ENCODE measurements at places on chromosomes 11 and 22. TPM values are rescaled to one million over a fixed set of nuclear protein-coding genes. Genes with fewer than 3 reads are reported as not detected.

- no peak for DNase-seq
These were observed 159.9 kb upstream of the TENM4 start for GRCh38 chr11:79600711-79601110.

DNA sequence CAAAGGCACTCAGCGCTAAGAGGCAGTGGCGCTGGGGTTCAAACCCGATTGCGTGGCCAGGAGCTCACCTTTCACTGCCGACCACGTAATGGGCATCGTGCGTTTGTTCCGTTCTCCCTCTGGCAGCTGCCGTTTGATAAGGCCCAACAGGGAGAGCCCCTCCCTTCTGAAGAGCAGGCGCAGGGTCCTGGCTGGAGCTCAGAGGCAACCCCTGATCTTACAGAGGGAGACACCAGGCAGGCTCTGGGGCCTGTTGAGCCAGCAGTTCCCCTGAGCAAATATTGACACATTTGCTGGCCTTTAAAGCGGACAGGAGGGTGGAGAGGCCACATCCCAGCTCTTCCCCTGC, 11.7 kb upstream of the C1QTNF6 start:
- DNase-seq, result no peak

DNA sequence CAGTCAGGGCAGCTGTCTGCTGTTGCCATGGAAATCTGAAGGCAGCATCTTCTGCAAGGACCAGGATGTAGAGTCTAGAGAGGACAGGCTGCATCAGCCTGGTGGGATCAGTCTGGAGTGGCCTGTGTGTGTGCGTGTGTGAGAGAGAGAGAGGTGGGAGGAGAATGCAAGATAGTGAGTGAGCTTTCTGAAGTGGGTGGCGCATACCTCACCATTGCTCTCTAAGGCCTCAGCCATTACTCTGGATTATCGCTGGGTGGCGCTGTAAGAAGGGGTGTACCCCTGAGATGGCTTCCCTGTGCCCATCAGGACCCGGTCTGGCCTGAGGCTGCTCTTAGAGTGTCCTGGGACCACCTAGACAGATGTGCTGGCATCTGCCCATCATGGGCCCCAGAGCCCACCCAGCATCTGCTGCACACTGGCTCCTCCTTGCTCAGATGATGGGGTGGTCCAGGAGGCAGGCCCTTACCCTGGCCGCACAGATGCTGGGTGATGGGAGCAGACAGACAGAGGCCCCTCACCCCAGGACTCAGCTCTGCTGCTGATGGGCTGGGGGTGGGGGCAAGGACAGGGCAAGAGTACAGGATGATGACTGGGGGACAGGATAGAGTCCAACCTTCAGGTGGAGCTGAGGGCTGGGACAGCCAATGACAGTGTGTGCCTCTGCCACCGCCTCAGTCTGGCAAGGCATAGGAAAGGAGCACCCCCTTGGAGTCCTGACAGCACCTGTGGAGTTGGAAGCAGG, 25.7 kb upstream of the TUB start:
- no peak for DNase-seq

GRCh38 chr11:96052921-96053651, 129.2 kb upstream of the MTMR2 start:
- no peak for DNase-seq

DNA sequence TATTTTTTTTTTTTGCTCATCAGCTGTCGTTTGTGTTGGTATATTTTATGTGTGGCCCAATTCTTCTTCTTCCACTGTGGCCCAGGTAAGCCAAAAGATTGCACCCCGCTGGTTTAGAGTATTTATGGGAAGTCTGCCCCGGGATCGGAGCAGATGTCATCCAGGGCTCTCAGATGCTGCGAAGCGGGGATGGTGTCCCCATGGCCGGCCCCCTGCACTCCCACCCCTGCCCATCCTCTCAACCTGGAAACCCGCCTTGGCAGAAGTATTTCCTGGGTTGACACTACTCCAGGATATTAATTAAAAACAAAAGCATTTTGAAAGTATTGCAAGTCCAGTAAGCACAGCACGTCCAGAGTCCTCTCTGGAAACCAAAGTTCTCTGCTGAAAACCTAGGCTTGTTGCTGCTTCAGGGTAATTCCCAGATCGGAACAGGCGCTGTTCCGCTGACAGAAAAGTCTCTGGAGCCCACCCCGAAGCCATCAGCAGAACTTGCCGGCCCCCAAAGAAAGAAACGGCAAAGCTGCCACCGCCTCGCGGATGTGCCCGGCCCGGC, 833 bp downstream of the SCUBE2 start:
- no peak for DNase-seq

DNA sequence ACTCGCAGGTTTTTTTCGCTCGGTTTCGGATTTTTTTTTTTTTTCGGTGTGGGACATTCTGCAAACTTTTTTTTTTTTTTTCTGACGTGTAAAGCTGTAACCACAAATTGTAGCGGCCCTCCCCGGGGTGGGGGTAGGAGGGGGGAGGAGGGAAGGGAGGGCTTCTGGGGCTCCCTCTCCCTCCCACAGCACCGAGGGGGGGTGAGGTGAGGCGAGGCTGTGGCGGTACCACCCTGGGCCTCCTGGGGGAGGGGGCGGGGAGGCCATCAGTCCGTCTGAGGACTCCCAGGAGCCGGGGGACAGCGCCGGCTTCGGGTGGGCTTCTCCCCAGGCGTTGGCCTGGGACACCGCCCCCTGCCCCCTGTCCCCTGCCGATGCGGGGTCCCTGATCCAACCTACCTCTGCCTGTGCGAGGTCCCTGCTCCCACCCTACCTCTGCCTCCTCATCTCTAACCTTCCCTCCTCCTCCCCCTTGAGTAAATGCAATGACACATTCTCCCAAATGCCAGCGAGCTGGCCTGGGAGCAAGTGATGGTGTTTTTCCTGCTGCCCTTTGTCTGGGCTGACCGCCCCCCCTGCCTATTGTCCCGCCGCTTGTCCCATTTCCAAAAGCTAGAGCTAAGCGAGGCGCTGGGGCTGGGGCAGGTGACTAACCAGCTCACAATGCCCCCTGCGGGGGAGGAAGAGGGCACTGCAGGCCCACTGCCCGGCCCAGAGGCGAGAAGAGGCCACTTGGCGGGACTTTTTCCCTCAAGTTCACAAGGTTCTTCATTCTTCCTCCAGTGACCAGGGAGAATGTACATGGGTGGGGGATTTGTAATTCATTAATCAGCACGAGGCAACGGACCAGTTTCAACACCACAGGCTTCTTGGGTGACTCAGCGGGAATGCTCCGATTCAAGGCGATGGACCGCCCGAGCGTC, 511 bp upstream of the CLCF1 start:
- DNase-seq, result peak; percentile 83

GRCh38 chr22:49568751-49569285, 258.9 kb downstream of the BRD1 start:
- DNase-seq, result peak; percentile 4

DNA sequence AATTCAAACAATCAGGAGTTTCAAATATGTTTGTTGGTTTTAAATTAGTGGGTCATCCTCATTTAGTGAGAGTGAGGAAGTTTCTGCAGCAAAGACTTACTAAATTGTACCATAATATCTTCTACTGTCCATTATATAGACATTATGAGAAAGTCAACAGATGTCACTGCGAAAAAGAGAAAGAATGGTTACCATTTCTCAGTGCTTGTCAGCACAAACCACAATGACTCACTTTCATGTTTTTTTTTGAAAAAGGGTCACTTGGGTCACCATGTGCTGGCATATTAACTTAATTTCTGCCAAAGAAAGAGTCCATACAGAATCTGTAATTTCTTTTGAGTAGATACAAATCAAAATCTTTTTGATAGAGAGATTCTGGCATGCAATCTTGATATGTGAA, 924.6 kb upstream of the FAT3 start:
- DNase-seq, result no peak

GRCh38 chr11:2240834-2241233, 29.6 kb downstream of the ASCL2 start:
- no peak for DNase-seq

DNA sequence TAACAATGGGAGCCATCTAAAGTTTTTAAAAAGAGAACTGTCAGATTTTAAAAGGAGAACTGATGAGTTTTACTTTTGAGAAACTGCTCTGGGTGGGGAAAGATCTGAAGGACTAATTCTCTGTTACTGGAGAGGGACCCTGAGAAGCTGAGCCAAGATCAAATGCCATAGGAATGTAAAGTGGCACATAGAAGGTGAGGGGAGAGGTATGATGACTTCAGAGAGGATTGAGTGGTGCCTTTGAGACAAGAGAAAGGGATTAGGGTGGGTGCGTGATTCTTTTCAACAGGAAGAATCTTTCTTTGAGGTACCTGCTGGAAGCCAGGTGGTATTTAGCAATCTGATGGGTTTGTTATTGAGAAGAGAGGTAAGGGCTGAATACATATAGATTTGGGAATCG, 9.0 kb downstream of the CRKL start:
- DNase-seq, result no peak

The OR5B3 gene
- total RNA-seq, result not detected

The IL17REL gene
- 1.9 TPM for total RNA-seq

The GAS2 gene
- total RNA-seq, result 8.3 TPM

The POU2AF1 gene
- 1.4 TPM for total RNA-seq

The MUC5AC gene
- total RNA-seq, result not detected

The INSC gene
- 1.5 TPM for total RNA-seq

The SYT7 gene
- 26.2 TPM for total RNA-seq

The IL10RA gene
- total RNA-seq, result 12.2 TPM

The MS4A6A gene
- 51.3 TPM for total RNA-seq

The LBHD1 gene
- total RNA-seq, result 16.1 TPM

The TMPRSS4 gene
- total RNA-seq, result 249 TPM

Measured in transverse colon (tissue), 4 donors.